Fibroblast of pulmonary artery (primary cell): ENCODE measurements at places on chromosomes 11 and 22.
A peak's percentile ranks its signal among the peaks of the same experiment; 100 is the strongest.

DNA sequence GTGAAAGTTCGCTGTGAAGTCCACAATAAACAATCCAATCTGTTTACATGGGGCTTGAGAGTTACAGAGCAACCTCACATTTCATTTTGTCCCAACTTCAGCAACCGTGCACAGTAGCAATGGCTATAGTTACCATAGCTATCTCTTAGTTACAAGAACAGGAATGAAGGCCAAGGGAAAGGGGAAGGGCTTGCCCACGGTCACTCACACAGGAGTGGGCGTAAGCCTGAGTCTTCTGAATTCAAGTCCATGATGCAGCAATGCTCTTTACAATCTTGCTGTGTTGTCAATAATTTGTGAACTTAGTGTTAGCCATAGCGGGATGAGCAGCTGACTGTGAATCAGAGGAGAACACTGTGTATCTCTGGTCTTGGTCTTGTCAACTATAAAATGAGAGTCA is 102.9 kb downstream of the ADAMTS15 start:
- DNase-seq, result no peak

DNA sequence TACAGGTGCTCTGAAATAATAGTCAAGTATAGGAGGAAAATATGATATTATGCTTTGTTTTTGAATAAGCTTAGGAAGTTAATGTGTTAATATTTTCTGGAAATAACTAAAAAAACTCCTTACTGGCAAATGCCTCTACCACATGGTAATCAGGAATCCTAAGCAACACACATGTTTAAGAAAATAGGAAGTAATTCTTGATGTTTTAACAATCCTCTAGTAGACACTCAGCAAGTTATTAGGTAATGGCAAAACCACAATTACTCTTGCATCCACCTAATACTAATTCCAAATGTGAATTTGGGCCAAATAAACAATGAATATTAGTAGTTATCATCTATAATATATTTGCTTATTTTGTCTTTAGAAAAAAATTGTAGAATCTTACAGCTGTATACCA is 53.6 kb downstream of the SLC35F2 start:
- DNase-seq, result no peak

- DNase-seq, result no peak
Observed at GRCh38 chr11:123338266-123338800, 91.7 kb upstream of the GRAMD1B start.

DNA sequence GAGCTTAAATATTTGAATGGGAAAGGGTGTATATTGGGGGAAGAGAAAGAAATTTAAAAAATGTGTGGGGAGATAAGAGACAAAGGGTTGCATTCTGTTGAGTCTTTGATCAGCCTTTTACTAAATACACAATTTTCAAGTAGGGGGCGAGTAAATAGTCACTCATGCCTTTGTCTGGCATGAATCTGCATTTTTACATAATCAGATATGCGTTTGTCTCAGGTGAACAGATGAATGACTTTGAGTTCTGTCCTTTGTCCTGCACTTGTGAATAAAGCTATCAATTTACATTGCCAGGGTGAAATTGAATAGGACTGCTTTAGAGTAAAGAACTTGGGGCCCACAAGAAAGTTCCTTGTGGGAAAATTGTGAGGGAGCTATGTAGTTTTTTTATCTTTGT is 523.6 kb upstream of the LUZP2 start:
- DNase-seq, result no peak

- DNase-seq, result no peak
Observed at GRCh38 chr11:66459138-66459778, 7.4 kb upstream of the PELI3 start.

GRCh38 chr11:47899801-47900200 is 51.7 kb upstream of the NUP160 start:
- no peak for DNase-seq

GRCh38 chr11:88594274-88594950 is 256.9 kb upstream of the CTSC start:
- no peak for DNase-seq

GRCh38 chr11:34263441-34264091 is 94.2 kb downstream of the ABTB2 start:
- peak; percentile 75 for DNase-seq

GRCh38 chr22:41048791-41049717 is 43.3 kb upstream of the EP300 start:
- DNase-seq, result peak; percentile 76

DNA sequence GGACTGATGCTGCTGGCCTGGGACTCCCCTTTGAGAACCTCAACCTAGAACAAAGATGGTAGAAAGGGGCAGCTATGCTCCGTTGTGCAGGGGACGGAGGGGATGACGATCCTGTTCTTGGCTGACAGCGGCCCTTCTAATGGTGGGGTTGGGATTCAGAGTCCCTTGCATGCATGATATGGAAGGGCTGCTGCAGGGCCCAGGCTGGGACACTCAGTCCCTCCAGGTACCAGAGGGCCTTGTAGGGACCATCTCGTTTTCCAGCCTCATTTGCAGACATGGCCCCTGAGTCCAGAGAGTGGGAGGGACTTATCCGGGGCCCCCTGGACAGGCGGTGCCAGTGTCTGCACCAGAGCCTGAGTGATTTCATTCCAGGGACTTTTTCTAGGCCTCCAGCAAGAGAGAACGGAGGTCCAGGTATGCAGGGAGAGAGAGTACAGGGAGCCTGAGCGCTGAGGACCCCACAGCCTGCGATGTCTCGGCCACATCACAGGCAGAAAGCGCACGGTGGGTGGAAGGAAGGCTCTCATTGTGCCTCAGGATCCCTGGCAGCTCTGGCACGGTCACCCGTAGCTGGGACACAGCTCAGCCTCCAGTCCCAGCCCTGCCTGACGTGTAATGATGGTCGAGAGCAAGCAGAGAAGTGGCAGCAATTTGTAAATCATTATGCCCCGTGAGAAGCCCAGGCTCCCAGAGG is 860.8 kb downstream of the TBC1D22A start:
- DNase-seq, result no peak

DNA sequence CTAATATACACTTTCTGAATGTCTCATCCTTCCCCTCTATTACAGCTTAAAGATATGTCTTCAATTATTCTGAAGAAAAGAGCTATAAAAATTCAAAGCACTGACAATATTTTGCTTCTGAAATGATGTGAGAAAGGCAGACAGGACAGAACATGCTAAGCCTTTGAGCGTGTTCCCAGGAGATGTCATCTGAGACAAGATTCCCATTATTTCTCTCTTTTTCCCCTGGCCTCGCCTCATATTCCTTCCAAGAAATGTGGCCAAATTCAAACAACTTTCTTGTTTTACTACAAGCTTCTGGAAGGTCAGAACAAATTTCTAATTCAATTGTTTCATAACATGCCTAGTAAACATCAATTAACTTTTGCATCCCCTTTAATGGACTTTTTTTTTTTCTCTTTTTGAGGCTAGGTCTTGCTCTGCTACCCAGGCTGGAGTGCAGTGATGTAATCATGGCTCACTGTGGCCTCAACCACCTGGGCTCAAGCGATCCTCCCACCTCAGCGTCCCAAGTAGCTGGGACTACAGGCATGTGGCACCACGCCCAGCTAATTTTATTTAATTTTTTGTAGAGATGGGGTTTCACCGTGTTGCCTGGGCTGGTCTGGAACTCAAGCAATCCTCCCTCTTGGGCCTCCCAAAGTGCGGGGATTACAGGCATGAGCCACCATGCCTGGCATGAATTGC is 37.1 kb upstream of the NFRKB start:
- no peak for DNase-seq

DNA sequence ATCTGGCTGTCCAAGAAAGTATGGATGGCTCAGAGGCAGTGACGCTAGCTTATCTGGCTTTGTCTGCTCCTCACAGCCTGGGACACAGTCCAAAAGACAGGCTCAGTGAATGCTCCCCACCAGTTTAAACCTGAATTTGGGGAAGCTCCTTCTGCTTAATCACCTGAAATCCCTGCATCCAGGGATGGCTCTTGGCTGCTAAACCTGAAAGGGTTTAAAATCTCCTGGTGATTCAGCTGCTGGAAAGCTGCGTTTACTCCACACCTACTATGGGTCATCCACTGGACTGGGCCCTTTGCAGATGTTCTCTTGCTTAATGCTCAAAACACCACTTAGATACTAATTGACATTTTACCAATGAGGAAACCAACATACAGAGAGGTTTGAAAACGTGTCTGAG is 302.0 kb upstream of the NARS2 start:
- no peak for DNase-seq

GRCh38 chr22:25478111-25478510 is 86.4 kb upstream of the GRK3 start:
- no peak for DNase-seq

GRCh38 chr11:94186342-94187203 is 57.9 kb downstream of the PANX1 start:
- no peak for DNase-seq

- DNase-seq, result no peak
Observed at GRCh38 chr11:72123117-72123653, 10.7 kb upstream of the ANAPC15 start.

DNA sequence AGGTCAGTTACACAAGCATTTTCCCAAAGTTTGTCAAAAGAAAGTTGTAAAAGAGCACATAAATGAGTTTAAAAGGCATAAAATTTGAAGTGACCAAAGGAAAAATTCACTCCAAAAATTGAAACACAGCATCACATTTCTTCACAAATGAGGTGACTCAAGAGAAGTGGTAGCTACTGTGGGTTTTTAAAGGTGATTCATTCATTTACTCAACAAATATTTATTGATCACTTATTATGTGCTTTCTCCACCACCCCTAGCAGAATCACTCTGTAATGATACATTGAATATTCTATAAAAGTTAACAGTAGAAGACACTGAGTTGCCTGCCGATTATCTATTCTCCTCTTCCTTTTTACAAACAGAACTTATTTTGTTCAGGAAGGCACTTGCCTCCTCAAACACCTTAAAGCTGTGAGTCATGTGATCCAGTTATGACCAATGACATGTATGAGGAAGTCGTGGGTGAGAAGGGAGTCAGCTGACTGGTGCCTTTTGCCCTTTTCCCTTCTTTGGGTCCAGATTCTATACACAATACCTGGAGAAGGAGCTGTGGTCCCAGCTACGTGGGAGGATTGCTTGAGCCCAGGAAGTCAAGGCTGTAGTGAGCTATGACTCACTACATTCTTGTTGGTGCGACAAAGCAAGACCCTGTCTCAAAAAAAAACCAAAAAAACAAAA is 67.7 kb upstream of the CLNS1A start:
- peak; percentile 74 for DNase-seq

DNA sequence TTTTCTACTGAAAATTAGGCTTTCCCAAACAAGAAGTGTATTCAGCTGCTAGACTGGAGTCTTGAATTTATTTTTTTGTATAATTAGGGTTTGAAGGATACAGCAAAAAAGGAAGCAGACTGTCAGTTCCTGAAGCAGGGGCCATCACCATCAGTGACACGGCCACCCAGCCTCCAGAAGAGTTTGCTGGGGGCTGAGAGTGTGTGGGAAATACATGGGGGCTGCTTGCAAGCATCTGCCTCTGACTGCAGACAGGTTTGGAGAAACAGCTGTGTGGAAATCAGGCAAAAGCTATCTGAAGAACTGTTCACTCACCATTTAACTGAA is 23.0 kb downstream of the FZD4 start:
- DNase-seq, result no peak

DNA sequence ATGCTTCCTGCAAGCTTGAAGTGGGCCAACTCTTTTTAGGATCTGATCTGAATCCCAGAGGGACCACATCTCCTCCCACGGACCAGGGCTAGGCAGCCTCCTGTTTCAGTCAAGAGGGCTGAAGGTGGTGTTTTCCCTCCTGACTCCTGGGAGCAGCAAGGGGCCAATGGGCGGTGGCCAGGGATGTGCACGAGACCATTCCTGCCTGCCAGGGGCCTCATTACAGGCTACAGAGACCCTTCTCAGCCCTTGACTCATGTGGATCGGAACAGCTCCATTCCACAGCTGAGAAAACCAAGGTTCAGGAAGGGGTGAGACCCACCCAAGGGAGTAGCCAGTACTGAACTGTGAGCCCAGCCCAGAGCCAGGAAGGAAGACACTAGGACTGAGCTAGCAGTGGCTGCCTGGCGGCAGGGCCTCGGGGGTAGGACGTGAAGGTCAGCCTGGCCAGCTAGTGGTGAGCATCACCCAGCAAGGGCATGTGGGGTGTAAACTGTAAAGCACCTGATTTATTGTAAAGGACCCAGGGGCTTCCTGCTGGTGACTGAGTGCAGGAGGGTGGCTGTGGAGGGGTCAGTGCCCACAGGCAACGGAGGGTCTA is 3.4 kb upstream of the P2RY6 start:
- DNase-seq, result no peak

- DNase-seq, result peak; percentile 87
Observed at GRCh38 chr22:25754527-25755202, 12.7 kb downstream of the MYO18B start.

GRCh38 chr11:66979336-66979980 is 4.4 kb downstream of the C11orf86 start:
- no peak for DNase-seq

DNA sequence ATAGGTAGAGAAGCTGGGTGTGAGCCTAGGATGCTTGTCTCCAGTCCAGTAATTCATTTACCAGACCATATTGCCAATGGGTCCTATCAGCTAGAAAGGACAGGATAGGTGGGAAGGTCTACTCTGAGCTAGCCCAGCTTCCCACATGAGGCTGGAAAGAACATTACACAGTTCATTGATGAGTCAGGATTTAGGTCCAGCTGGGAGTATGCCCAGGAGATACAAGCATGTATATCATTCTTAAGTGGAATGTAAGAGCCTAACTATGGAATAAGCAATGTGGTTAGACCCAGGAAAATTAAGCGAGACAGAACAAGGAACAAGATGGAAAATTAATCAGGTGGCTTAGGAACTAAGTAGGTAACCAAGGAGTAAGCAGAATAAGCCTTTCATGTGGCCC is 59.0 kb upstream of the TBCEL start:
- DNase-seq, result peak; percentile 4

DNA sequence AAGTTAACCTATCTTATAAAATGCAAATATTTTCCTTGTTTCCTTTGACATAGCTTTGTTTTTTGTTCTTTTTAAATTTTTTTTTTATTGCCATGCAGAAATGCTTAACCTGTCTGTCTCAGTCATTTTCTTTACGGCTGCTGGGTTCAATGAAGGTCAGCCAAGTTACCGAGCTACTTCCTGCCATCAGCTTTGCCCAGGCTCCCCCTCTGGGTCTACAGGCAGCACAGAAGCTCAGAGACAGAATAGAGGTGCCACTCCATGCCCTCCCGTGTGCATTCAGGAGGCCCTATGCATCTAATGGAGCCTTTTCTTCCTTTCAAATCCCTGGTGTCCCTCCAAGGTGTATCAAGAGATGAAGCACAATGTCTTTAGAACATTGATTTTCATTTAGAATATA is 411.0 kb upstream of the NARS2 start:
- DNase-seq, result no peak

- no peak for DNase-seq
Observed at GRCh38 chr22:38081636-38081940, 2.4 kb downstream of the SLC16A8 start.
